Substantia nigra (tissue), 51 donors: ENCODE measurements at places on chromosomes 1 and 21.

DNA sequence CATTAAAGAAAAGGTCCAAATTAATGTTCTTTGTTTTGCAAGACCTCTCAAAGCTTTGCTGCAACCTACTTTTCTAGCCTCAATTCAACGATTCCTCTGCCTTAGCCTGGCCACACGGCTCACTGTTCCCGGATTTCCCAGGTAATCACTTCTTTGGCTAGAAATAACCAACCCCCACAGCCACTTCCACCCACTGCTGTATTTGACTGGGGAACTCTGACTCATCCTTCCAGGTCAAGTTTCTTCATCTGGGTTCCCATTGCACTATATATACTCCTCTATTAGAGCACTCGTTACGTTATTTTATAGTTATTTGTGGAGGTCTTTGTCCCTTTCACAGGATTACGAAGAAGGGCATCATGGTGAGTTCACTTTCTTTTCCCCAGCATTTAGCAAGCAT, 185.9 kb downstream of the CACNA1E start:
- no peak for DNase-seq

GRCh38 chr1:204434116-204434755, 22.6 kb upstream of the PPP1R15B start:
- no peak for DNase-seq

- no peak for DNase-seq
These were observed 5.7 kb downstream of the UBXN11 start for GRCh38 chr1:26300578-26301275.

GRCh38 chr1:85240174-85240601, 19.3 kb downstream of the C1orf52 start:
- no peak for DNase-seq

- DNase-seq, result no peak
These were observed 10.1 kb downstream of the ZZZ3 start for GRCh38 chr1:77672374-77672773.

- no peak for DNase-seq
These were observed 103.5 kb downstream of the RPE65 start for GRCh38 chr1:68346188-68346808.

- peak; percentile 56 for DNase-seq
These were observed 9.3 kb downstream of the SLC26A9 start for GRCh38 chr1:205933671-205934618.

GRCh38 chr1:173301507-173301906, 94.4 kb upstream of the TNFSF4 start:
- DNase-seq, result no peak

- DNase-seq, result no peak
These were observed 572.9 kb upstream of the CAMK1G start for GRCh38 chr1:209010475-209011230.

- DNase-seq, result no peak
These were observed 20.4 kb upstream of the TNR start for GRCh38 chr1:175763797-175764196.

DNA sequence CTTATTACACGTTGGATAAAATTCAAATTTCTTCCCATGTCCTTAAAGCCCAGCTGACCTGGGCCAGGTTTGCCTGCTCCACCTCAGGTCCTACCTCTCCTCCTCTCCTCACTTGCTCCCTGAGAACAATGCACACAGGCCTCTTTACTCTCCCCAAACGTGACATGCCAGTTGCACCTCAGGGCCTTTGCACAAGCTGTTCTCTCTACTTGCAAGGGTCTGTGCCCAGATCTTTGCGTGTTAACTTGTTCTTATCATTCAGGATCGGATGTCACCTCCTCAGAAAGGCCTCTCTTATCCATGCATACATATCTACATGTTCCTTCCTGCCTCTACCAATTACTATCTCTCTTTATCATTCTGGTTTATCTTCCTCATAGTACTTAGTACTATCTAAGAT, 14.7 kb upstream of the LEFTY1 start:
- DNase-seq, result no peak

GRCh38 chr1:65650682-65651081, 142.0 kb upstream of the PDE4B start:
- no peak for DNase-seq

DNA sequence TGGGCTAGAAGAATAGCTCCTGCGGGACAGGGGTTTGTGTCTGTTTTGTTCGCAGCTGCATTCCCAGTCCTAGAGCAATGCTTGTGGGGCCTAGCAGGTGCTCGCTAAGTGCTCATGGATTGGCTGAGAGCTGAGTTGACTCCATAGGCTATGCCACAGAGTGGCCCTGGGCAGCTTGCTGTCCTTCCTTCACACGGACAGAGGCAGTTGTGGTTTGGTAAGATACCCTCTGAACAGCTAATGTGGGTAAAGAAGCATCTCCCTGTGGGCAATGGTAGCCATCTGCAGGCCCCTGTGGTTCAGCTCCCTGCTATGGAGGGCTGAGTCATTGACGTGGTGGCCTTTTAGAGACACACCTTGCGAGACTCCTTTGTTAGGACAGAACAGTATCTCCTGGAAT, 23.5 kb upstream of the LBR start:
- DNase-seq, result no peak

GRCh38 chr1:180633057-180634056, 1.5 kb downstream of the XPR1 start:
- no peak for DNase-seq

DNA sequence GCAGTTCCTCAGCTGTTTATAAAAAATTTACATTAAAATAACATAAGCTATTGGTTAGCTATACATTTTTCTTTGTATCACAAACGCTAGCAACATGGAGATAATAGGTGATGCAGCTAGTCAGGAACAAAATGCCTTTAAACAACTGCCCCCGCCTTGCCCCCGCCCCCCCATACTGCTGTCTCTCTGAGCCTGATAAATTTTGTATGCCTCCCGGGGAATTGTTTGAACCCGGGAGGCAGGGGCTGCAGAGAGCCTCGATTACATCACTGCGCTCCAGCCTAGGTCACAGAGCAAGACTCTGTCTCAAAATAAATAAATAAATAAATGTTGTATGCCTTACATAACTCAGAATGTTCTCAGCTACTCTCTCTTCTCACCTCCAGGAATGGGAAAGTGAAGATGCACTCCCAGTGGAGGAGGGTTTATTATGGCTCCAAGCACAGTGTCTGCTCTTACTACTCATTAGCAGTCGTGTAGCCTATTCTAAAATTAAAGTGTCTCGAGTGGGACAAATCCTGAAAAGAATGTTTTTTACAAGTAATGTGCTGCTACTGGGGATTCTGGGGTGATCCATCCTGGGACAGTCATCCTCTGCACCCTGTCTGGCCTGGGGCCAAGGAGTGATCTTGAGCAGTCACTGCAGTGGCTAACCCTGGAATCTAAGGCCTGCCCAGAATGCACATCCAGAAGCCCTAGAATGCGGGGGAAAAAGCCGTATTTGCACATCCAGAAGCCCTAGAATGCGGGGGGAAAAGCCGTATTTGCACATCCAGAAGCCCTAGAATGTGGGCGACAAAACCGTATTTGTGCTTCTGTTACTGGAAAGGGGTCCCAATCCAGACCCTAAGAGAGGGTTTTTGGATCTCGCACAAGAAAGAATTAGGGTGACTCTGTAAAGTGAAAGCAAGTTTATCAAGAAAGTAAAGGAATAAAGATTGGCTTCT, 39.4 kb upstream of the ZNF496 start:
- no peak for DNase-seq

DNA sequence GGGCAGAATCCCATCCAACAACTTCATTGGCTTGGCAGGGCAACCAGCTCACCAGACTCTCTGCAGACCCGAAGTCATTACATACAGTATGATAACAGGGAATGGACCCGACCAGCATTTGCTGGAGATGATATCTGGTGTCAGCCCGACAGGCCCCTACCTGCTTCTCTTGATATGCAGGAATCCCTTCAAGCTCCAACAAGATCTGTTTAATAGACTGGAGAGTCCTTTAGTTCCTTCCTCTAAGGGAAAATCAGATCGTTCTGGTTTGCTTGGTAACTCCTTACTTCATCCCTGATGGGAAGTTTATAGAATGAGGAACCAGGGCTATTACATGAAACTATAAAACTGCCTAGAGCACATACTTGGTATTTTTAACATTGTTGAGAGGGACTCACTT, 61.2 kb downstream of the EDARADD start:
- no peak for DNase-seq

- DNase-seq, result no peak
These were observed 55.6 kb downstream of the NKAIN1 start for GRCh38 chr1:31183927-31184554.

- peak; percentile 55 for DNase-seq
These were observed 98.3 kb upstream of the IPO9 start for GRCh38 chr1:201730611-201731010.

DNA sequence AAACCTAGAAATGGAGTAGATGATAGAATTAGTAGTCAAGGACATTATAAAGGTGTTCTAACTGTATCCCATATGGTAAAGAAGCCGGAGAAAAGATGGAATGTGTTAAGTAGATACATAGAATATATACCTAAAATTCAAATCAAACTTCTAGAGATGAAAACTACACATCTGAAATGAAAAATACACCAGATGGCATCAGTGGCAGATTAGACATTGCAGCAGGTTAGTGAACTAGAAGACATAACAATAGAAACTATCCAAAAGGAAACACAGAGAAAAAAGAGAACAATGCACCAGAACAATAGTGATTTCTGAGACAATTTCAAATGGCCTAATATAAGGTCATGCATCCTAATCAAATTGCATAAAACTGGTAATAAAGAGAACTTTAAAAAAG, 26.9 kb downstream of the ZBTB21 start:
- no peak for DNase-seq

DNA sequence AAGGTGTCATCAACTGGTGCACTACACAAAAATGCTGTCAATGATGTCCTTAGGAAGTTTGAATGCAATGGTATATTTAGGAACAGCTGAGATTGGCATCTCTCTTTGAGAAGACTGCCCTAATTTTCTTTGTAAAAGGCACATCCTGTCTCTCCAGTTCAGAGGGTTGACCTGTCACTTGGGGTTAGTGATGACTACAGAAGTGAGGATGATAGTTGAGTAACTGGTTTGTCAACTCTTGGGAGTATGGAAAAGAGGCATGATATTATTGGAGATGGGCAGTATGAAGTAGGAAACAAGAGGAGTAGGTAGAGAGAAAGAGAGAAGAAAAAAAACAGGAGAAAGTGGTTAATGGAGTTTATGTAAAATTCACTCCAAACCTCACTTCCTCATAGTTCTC, 40.4 kb upstream of the PIGC start:
- DNase-seq, result no peak

DNA sequence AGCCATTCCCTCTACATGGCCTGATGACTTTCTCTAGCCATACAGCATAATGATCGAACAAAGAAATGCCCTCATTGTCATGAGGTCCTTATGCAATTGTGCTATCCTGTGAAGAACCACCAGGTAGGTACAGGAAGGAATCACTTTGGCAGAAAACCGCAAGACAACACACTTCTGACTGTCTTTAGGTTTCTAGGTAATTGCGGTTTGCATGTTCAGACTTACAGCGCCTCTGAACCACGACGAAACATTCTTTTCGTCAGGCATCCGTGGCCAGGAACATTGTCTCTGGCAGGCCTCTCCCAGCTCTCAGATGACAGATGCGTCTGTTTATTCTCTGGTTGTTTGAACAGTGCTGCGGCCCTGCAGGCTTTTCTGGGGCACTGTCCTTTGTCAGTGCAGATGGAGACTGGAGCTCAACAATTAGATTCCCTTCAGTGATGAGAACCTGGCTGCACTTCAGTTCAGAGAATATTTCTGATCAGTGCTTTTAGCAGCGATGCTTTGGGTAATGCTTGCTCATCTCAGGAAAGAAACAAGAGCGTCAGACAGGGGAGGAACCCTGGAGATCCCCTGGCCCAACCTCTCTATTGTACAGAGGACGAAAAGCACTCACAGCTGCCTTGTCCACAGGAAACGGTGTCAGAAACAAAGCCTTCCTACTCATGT, 63.4 kb downstream of the B3GALT5 start:
- no peak for DNase-seq

DNA sequence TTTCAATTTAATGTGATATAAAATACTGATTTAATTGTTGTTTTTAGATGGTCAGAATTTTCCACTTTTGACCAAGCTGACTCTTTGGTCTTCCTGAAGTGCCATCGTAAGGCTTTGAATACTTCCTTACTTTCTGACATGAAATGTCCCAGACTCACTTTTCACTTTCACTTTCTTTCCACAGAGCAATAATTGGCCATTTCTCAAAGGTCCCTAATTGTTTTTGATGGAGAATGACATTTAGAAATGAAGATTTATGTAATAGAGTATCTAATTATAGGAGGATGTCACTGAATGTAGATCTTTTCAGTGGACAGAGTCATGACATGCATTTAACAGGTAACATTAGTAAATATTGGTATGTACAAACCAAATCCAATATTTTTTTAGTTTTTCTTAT, 1141.6 kb downstream of the KCNT2 start:
- DNase-seq, result no peak

DNA sequence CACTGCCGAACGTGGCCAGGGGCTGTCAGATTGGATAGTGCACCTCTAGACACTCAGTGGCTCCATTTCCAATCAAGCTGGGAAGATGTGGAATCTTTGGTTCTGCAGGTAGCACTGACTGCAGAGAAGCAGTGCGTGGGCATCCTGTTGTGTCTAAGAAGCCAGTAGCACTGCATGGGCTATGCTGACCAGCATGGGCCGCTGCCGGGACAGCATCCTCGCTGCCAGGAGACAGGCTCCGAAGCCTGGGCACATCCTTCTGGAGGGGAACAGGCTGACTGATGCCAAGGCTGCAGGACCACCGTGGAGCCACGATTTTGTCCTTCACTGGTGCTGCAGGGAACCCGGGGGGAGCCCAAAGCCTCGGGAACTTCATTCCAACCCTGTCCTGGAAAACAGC, 649.4 kb downstream of the NPHP4 start:
- no peak for DNase-seq

- DNase-seq, result no peak
These were observed 20.0 kb downstream of the ADAMTS5 start for GRCh38 chr21:26946744-26947446.

DNA sequence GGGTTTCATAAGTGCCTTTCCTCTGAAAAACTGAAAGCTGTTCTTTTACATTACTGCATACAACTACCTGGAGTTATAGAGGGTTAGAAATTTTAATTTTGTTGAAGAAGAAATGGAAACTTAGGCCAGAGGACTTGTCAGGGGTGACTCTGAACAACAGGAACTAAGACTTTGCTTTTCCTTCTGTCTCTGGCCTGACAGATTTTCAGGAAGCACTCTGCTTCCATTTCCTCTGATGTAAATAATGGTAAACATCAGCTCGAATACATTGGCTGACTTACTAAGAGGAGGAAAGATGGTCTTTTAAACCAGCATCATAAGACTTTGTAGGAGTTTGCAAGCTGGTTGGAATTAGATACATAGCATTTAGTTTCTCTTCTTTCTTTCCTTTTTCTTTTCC, 27.1 kb upstream of the PLEKHM2 start:
- no peak for DNase-seq

- no peak for DNase-seq
These were observed 193.2 kb upstream of the PLXNA2 start for GRCh38 chr1:208437401-208437800.
